ENCODE measurements at places on chromosomes 7 and 10.

DNA sequence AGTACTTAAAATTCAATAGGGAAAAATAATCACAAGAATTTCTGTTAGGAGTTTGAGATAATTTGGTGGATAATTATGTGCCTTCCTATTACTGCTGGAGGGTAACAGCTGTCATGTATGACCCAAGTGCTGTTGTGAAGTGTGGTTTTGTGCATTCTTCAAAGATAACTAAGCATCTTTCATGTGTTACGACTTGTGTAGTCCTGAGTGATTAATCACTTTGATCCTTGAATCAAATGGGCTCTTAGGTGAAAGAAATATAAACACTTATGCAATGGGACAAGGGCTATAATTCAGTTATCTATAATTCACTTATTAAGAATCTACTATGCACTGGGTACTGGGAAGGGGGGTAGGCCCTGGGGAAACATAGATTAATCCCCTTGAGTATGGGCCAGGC is 89.0 kb downstream of the CH25H start:
- no peak for DNase-seq

- no peak for DNase-seq
Measured at GRCh38 chr10:86346799-86347665, 19.6 kb downstream of the GRID1 start.

GRCh38 chr7:150788474-150789269 is 11.5 kb downstream of the TMEM176B start:
- no peak for DNase-seq

DNA sequence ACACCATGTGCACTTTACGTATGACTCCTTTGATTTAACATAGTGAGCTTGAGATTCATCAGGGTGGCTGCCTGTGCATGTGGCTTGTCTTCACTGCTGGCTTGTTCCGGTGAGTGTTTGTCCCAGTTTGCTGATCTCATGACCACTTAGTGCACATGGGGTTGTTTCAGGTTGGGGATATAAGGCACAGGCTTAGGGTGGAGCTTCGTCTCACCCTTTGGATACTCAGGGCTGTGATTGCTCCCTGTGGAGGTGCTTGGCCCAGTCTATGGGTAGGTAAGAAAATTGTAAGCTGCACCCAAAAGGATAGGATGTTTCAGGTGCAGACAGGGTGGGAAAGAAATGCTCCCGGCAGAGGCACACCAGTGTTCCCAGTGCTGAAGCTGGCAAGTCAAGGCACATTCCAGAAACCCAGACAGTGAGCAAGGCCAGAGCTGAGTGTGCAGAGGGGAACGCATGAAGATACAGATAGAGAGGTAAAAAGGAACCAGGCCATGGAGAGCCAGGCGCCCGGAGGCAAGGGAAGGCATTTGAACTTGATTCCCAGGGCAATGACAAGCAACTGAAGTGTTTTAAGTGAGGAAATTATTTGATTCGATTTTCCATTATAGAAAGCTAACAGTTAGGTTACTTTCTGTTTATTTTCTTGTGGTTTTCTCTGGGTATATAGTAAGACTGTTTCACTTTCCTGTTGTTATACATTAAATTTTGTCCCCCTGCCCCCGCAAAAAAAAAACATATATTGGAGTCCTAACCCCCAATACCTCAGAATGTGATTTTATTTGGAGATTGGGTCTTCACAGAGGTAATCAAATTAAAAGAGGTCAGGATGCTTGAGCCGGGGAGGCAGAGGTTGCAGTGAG is 289.8 kb upstream of the KLF6 start:
- DNase-seq: no peak

- no peak for DNase-seq
Measured at GRCh38 chr7:148135116-148135515, 455.4 kb upstream of the C7orf33 start.

GRCh38 chr7:30824821-30825720 is 53.9 kb downstream of the MINDY4 start:
- no peak for DNase-seq

DNA sequence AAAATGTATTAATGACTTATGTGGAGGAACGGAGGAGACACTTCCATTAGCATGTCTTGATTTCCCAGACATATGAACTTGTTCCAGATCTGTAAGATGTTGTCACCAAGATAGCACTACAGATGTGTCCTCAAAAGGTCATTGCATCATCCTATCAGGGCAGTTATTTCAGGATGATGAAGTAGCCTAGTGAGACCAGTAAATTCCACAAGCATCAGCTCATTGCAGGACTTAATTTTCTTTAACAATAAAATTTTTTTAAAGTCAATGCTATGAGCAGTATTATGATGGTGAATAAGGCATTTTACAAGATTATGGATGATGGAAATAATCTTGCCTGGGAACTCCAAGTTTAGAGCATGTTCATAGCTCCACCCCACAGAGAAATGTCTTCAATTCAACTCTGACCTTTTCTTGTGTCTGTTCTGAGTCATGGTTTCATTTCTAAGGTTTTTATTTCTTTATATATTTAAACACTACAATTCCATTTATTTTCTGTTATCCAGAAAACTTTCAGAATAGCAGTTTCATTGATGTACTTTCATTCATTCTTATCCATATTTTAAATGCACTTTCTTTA is 1203.3 kb upstream of the CELF2 start:
- DNase-seq: no peak

GRCh38 chr7:113294750-113295149 is 176.4 kb upstream of the SMIM30 start:
- no peak for DNase-seq

- no peak for DNase-seq
Measured at GRCh38 chr7:70733090-70733489, 398.9 kb upstream of the GALNT17 start.

GRCh38 chr10:3020311-3020710 is 47.0 kb upstream of the PFKP start:
- no peak for DNase-seq

GRCh38 chr10:97914171-97914836 is 64.7 kb downstream of the GOLGA7B start:
- no peak for DNase-seq

- DNase-seq: no peak
Measured at GRCh38 chr10:106680061-106680460, 484.4 kb downstream of the SORCS1 start.

DNA sequence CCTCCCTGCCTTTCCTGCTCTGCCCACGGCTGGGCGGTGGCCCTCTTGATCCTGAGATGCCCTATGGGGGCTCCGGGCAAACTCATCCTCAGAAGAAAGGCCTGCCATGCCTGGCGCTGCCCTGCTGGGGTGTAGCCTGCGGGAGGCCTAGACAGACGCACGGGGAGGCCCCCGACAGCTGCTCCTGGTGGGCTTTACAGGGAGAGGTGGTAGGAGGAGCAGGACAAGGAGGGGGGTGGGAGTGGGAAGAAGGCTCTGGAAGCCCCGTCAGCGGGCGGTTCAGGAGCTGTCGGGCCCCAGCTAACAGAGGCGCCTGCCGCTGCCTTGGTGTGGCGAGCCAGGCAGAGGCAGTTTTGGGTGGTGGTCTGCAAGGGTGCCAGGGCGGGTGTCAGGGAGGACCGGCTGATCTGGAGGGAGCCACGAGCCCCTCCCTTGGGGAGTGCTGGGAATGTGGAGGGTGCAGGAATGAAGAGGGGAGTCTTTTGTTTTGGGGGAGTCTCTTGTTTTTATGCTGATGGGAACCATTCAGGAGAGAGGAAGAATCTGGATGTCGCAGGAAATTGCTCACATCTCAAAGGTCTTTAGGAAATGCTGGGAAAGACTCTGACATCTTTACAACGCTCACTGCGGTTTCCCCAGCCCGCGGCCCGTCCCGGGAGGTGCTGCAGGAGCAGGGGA is 63.5 kb downstream of the CFAP46 start:
- DNase-seq: no peak

DNA sequence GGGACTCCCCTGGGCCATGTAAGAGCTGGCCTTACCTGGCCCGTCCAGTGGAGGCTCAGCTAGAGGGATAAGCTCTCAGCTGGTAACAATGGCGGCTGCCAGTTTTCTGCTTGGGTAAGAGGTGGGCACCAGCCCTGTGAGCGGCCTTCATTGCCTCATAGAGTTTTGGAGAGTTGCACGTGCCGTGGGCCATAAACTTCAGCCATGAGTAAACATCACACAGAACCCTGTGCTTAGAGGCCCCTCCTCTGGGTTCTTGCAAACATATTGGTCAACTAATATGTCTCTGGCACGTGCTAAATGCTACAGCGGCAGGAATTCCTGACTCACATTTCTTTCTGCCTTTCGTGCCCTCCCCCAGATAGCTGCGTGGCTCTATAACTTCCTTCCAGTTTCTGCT is 103.9 kb upstream of the LEP start:
- DNase-seq: no peak

GRCh38 chr10:43781480-43782361 is 133.0 kb upstream of the ZNF32 start:
- no peak for DNase-seq

DNA sequence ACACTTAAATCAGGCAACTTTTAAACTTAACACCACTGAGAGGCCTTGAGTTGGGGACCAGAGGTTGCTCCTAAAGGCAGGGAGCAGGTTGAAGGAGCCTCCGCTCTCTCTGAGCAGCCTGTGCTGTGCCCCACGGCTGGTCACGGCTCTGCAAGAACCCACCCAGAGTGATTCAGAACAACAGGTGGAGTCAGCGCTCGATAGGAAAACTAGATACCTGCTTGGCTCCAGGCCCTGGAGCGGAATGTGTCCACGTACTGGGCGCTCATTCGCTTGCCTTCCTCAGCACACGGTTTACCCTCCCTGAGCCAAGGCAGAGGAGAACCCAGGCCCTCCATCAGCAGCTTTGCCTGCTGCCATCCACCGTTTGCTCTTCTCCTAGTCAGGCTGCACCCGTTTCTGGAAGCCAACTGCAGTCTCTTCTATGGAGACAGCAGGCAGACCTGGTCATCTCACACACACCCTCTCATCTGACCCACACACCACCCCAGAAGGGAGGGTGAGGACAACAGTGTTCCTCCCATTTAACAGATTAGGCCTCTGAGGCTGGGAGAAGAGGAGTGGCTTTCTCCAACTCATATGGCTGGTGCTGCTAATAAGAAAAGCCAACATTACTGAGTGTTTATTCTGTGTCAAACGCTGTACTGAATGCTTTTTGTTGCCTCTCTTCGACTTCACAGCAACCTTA is 37.6 kb upstream of the PDCD4 start:
- DNase-seq: no peak

GRCh38 chr10:96747734-96748550 is 27.6 kb upstream of the PIK3AP1 start:
- DNase-seq: no peak

DNA sequence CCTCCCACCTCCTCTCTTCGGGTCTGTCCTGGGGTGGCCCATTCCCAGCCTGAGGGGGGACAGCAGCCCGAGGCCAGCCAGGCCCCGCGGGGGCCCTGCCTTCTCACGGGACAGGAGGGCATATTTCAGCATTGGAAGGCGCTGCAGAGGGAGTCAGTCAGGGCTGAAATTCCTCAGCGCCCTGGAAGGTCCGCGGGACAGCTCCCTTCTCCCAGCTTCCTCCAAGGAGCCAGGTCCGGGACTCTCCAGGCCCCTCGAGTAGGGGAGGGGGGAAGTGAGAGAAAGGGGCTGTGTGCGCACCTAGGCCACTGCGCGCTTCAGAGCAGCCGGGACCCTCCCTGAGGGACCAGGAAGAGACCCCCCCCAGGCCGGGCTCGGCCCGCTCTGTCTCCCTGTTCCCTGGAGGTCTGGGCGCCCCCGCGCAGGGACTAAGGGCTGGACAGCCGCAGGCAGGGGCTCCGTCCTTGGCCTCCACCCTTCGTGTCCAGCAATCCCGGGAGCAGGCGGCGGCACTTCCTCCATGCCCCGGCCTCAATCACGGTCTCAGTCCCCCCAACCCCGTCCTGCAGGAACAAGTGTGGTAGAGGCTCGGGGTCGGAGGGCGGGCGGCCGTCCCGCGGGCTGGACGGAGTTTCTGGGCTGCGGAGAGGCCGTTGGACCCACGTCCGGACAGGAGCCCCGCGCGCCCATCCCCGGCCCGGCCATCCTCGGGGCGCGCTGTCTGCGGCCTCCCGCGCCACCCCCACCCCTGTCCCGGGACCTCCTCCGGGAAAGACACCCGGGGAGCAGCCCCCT is 6.0 kb upstream of the ELFN1 start:
- DNase-seq: no peak

- no peak for DNase-seq
Measured at GRCh38 chr10:127734753-127735152, 2.2 kb upstream of the FOXI2 start.

GRCh38 chr7:128448751-128449302 is 6.9 kb upstream of the HILPDA start:
- no peak for DNase-seq

DNA sequence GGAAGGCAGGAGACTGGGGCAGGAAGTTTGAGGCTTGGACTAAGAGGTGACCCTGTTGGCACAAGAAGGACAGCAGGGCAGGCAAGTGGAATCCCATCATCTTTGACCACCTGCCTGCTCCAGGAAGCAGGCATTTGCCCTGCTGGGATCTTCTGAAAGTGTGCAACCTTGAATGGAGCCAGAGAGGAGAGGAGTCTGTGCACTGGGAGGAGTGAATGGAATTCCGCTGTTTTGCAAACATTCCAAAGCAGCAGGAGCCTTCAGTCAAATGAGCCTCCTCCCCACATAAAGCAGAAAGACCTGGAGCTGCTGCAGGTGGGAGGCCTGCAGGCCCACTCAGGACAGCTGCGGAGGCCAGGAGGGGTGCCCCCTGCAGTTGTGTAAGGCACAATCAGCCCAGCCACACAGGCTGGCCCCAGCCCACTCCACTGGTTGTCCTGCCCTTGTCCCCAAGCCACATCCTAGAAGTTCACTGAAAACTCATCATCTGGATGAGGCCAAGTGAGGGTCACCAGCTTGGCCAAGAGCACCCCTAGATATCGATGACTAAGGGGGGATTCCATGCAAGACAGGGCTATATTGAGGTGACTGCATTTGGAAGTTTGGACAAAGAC is 249.5 kb downstream of the RPS24 start:
- no peak for DNase-seq

DNA sequence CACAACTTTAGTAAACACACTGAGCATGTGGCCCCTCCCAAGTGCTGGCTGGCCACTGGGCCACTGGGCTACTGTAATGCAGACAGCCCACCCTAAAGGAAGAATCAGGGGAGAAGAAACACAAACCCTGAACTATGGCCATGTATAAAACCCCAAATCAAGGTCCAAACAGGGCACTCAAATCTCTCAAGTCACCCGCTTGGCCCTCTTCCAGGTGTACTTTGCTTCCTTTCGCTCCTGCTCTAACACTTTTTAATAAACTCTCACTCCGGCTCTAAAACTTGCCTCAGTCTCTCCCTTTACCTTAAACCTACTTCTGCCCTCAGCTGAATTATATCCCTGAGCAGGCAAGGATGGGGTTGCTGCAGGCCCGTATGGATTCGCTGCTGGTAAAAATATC is 72.6 kb downstream of the TPK1 start:
- DNase-seq: no peak

GRCh38 chr10:78292982-78293865 is 259.6 kb downstream of the RPS24 start:
- no peak for DNase-seq

DNA sequence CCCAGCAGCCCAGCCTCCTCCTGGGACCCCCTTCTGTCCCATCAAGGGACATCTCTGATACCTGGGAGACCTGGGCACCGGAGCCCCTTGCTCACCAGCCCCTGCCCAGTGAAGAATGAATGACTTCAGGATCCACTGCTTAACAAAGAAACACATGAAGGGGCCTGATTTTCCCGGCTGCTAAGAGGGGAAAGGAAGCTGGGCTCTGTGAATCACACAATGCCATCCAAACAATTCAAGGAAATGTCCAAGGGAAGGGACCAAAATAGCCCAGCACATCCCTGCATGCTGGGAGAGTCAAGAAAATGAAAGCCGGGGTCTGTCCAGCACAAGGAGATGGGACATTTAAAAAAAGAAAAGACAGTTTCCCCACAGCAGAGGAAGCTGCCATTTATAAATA is 128.7 kb upstream of the JCAD start:
- DNase-seq: no peak

Data from midbrain (tissue), 1 donor.